ENCODE measurements at places on chromosomes 6 and 20. TPM values are rescaled to one million over a fixed set of nuclear protein-coding genes. Genes with fewer than 3 reads are reported as not detected.

DNA sequence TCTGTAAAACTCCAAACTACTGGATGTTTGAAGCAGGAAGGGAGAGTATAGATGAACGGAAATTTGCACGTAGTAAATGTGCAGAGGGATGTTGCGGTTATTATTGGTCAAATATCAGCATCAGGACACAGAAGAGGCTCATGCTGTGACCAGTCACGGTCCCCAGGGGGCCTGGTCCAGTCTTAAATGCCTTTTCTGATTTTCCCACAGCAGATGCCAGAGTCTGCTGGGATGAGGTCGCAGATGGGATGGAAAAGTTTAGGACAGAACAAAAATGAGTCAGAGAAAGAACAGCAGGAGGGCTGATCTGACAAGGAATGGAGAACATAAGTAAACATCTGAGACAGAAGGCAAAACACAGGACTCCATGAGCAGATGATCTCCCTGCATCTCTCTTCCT, 11.7 kb upstream of the SIRPG start:
- DNase-seq = no peak

FAM162B gene
- 5.5 TPM for polyA plus RNA-seq

GCNT2 gene
- polyA plus RNA-seq = 2.9 TPM

SLC32A1 gene
- polyA plus RNA-seq = not detected

ABHD12 gene
- 13.9 TPM for polyA plus RNA-seq

DNA sequence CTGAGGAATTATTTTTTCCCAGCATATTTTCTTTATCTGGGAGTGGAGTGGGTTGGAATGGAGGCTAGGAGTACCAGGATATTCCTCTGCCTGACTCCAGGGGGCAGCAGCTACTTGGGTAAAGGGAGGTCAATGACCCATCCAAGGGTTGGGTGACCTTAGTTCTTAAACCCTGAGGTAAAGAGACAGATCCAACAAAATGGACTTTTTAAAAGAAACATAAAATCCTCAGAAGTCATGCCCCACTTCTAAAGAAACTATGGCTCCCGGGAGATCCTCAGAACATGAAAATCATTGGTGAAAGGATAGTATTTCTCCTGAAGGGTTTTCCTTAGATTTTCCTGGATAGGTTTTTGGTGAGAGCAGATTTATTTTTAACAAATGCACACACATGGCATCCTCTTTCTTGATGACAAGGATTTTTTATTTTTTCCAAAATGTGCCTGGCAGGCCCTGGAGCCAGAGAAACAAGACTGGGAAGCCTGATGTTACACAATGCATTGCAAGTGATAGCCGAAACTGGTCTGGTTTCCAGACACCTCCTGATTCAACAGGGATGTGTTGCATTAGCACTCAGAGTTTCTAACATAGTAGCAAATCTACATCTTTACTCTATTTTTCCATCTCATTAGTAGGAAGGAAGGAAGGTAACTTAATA, 240.9 kb upstream of the BTBD3 start:
- no peak for DNase-seq

DNA sequence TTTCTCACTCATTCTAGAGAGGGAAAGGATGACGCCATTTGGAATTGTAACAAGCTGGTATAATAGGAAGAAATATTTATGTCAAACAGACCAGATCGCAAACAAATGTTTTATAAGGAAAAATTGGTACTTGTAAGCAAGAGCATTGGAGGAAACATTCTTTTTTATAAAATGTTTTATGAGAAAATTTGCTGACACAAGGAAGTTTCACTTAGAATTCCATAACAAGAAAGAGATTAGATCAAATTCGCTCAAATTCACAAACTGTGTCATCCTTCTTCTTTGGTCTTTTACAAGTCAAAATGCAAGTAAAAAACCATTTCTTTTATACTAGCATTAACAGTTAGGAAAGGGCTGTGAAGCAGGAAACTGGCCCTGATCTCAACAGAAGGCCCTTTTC, 179.9 kb downstream of the TRDN start:
- no peak for DNase-seq

GRCh38 chr6:109660526-109661320, 30.3 kb downstream of the AK9 start:
- DNase-seq = no peak

DEFB126 gene
- not detected for polyA plus RNA-seq

- no peak for DNase-seq
Observed at GRCh38 chr6:100865525-100865924, 15.6 kb downstream of the ASCC3 start.

DNA sequence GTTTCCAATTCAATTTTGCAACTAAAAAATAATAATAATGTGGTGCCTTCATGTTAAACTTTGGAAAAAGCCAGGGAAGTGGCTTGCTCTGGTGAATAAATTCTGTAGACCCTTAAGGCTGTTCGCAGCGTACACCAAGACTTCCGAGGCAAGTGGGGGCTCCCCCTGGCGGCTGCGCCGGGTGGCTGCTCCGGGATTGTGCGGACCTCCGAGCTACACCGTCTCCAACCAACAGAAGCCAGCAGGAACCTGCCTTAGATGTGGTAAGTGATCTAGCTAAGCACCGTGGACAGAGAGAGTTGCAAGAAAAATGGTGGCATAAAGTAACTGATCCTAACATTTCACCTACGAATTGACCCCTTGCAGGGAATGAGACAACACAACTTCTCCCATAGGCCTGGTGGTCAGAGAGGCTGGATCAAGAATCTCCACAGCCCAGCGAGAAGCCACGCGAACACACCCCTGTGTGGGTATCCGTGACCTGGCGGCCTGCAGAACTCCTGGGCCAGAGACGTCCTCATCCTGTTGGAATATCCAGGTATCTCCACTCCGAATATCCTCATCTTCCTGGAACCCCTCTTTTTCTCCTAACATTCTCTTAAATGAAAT, 69.6 kb downstream of the TBXT start:
- DNase-seq = no peak

DNA sequence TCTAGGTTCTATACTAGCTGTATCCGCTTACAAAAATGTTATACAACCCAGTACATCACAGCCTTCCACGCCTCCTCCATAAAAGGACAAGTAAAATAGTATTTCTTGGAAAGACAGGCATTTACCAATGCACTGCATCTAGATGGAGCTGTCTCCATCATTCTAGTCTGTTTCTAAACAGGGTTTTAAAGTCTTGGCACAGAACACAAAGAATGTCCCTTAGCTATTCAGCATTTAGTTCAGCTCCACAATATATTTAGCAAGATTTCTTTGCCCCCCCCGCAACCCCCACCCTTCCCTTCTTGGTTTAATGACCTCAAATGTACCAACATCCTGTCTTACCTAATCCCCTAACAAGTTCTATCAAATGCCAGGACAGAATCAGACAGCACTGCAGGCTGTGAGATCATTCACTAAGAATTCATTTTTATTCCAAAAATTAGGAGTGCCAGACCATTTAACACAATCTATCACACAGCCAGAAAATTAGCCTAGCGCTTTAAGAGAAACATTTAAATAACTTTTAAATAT, 198.6 kb downstream of the BACH2 start:
- peak; percentile 67 for DNase-seq

DNA sequence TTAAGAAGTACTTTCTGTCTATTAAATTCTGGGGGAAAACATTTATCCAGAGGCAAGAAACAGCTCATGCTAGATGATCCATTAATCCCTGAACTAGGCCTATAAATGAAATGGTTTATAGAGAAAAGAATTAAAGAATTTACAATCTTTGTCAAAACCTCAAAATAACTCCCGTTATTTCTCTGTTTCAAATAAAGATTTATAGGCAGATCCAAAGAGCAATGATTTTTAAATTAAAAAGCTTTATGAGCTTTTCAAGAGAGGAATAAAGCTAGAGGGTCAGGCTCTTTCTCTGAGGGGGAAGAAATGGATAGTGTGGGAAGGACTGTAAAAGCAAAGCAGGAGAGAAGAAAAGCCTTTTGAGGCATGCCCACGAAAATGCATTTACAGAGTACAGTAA, 82.5 kb upstream of the OGFRL1 start:
- no peak for DNase-seq

PEX6 gene
- polyA plus RNA-seq = 15.0 TPM

MOG gene
- not detected for polyA plus RNA-seq

SLC17A1 gene
- polyA plus RNA-seq = not detected

RIPPLY2 gene
- not detected for polyA plus RNA-seq

DNA sequence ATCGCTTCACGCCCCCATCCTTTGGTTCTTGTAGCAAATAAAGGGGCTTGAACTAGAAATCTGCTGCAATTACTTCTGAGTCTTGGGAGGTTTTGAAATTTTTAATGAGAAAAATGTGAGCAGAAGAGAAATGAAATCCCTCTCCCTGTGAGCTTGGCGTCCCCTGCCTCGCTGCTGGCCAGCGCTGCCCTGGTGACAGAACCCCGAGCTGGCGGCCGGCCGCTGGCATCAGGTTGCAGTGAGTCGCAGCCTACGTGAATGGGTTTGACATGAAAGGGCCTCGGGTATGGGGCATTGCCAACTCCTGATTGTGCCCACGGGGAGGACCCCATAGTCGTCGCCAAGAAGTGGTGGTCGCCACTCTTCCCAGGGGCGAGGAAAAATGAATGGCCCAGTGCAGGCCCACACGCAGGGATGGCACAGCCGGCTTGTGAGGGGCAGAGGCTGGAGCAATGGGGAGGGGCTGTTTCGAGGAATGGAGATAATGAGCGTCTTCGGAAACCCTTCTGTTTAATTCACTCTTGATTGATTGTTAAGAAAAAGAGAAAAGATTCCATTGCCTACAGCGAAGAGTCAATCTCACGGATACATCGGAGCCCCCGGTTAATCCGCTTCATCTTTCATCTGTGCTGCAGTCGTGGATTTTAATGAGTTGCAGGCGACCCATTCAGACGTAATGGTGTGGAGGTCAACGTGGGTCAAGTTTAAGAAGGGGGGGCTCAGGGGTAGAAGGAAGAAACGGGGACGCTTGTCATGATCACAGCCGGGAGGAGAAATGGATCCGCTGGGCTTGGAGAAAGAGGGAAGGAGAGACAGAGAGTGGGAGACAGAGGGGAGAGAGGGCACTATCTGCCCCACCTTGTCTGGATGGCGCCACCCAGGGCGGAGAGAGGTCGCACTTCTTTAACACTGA, 380.1 kb downstream of the THBS2 start:
- DNase-seq = no peak

GRCh38 chr20:58944610-58945009, 36.4 kb upstream of the NELFCD start:
- DNase-seq = no peak

- no peak for DNase-seq
Observed at GRCh38 chr20:47795214-47795907, 10.1 kb upstream of the SULF2 start.

GRCh38 chr6:16939839-16940238, 162.0 kb upstream of the STMND1 start:
- DNase-seq = no peak

DNA sequence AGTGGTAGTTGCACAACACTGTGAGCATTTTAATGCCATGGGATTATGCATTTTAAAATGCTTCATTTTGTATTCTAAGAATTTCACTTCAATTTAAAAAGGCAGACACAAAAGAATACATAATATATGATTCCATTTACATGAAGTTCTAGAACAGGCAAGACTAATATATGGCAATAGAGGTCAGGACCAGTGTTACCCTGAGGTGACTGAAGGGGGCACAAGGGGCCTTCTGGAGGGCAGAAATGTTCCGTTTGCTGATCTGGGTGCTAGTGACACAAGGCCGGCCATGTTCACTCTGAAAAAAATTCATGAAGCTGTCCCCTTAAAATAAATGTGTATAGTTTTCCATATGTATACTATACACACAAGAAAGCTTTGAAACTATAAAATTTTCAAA, 28.5 kb downstream of the TASP1 start:
- no peak for DNase-seq

SNAI1 gene
- polyA plus RNA-seq = 10.7 TPM

GRCh38 chr6:156647991-156648390, 129.2 kb upstream of the ARID1B start:
- DNase-seq = no peak

GRCh38 chr6:4059115-4059777, 19.7 kb downstream of the FAM217A start:
- no peak for DNase-seq

GRCh38 chr6:129785047-129785755, 75.2 kb upstream of the ARHGAP18 start:
- no peak for DNase-seq

DNA sequence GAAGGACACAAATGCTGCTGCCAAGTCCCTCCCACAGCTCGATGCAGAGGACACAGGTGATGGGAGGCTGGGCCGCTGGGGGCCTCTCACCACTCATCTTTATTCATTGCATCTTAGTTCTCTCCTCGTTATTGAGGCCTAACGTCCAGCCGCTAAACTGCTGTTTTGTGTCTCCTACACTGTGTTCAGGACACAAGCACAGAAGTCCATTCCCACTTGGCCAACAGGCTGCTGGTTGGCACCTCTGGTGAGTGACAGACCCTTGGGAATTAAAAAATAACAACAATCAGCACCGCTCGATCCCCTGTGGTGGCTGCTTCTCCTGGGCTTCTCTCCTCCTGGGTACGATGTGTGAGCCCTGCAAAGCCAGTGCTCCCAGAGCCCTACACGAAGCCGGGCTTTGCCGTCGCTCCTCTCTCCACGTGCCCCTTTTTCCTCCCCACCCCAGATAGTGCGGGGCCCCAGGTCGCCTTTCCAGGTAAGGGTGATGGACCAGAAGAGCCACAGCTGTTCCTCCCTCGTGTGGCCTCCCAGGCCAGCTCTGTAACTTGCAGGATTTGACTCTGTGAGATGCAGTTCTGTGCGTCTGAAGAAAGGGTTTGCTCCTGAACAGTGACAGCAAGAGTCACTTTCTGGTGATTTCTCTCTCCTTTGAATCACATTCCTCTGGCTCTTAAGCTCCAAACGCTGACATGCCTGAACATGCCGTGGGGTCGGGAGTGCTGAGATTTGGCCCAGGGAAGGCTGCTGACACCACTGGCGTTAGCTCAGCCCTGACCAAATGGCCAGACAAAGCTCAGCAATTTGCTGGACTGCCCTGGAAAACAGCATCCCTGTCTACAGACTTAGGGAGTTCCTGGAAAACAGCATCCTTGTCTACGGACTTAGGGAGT, 59.3 kb downstream of the DLL1 start:
- DNase-seq = no peak

DNA sequence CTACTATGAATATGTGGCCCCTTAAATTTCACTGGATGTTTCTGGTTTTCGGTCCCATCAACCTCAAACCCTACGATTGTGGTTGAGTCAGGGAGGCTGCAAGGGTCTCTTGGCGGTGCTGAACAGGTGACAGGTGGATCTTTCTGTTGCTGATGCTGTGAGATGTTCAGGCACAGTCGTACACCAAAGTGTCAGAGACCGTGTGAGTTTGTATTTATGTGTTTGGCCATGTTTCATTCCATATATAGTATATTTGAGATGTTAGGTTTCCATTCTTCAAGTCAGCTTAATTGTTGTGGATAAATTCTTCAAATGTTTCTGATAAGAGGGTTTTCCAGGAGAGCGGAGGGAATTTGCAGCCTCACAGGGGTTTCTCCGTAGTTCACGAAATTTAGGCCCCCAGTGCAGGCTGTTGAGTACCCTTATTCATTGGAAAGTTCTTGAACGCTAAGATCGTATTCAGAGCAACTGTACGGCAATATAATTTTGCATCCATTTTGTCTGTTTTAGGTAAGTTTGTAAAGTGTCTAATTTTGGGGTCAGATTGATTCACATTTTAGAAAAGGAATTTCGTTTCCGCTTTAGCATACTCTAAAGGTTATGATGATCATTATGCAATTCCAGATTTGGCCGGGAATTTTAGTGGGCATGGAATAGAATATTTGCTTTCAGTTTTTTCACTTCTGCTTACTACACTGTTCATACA, 1.2 kb downstream of the TAB2 start:
- no peak for DNase-seq

GRCh38 chr6:82362878-82363427, 664 bp upstream of the TPBG start:
- no peak for DNase-seq

- DNase-seq = no peak
Observed at GRCh38 chr20:10412591-10413408, 21.2 kb downstream of the MKKS start.

ULBP1 gene
- polyA plus RNA-seq = 0.28 TPM

GRCh38 chr6:47308198-47308517, 1.5 kb downstream of the TNFRSF21 start:
- no peak for DNase-seq
